ENCODE measurements at places on chromosomes 5 and 9. TPM values are rescaled to one million over a fixed set of nuclear protein-coding genes. Genes with fewer than 3 reads are reported as not detected.

C9orf153 gene
- not detected for total RNA-seq

EXOC3 gene
- 62.4 TPM for total RNA-seq

LRRC8A gene
- total RNA-seq: 64.5 TPM

PRDM9 gene
- not detected for total RNA-seq

RNF44 gene
- total RNA-seq: 233 TPM

RALGPS1 gene
- 27.4 TPM for total RNA-seq

PCDHA9 gene
- 1.4 TPM for total RNA-seq

GADD45G gene
- 13.5 TPM for total RNA-seq

PPP2R2B gene
- total RNA-seq: 13.2 TPM

SPATA31C1 gene
- not detected for total RNA-seq

LPCAT1 gene
- total RNA-seq: 215 TPM

IRX2 gene
- total RNA-seq: 63.2 TPM

KIF24 gene
- 3.8 TPM for total RNA-seq

GRCh38 chr9:123945532-123945931 lies 15.6 kb upstream of the DENND1A start:
- DNase-seq: no peak

GRCh38 chr9:4929917-4930316 lies 55.2 kb upstream of the JAK2 start:
- DNase-seq: no peak

DNA sequence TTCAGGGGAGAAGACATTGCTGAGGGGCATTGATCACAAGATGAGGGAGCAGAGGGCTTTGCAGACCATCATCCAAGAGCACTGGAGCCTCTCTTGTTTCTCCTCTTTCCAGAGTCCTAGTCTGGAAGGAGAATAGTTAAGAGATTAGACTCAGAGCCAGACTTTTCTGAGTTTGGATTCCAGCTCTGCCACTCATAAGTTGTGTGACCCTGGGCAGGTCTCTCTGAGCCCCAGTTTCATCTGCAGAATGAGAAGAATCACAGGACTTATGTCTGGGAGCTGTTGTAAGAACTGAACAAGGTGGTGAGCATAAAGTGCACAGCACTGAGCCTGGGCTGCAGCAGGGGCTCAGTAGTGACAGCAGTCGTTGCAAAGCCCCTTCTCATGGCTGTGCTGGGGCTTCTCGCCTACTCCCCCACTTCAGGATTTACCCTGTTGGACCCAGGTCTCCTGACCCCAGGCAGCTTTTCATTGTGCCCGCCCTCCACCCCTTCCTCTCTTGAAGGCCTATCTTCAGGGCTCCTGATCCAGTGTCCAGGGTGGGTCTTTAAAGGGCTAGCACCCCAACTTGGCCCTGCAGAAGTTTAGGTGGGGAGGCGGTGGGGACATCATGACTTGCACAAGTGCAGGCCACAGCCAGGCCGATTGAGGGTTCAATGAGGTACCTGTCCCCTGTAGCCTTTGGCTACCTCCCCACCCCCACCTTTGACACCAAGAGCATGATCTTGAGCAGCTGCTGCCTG lies 1.5 kb downstream of the SYNPO start:
- no peak for DNase-seq

DNA sequence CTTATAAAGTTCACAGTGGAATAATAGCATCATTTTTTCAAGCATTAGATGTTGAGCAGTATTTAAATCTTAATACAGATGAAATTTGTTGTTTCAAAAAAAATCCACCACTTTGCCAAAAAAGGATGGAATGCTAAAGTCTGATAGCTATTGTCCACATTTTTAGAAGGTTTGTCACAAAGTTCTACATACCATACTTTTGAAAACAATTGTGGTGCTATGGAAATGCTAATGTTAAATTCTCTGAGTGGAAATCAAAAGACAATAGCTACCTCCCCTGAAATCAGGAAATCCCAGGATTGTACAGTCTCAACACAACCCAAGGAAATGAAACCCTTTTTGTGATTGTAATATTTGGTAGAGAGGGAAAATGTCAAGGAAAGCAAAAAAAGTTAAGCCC lies 19.3 kb upstream of the GRAMD2B start:
- no peak for DNase-seq

GRCh38 chr5:127562252-127562651 lies 44.8 kb downstream of the PRRC1 start:
- DNase-seq: peak; percentile 30

GRCh38 chr9:127030814-127031740 lies 91.4 kb downstream of the ANGPTL2 start:
- DNase-seq: no peak

DNA sequence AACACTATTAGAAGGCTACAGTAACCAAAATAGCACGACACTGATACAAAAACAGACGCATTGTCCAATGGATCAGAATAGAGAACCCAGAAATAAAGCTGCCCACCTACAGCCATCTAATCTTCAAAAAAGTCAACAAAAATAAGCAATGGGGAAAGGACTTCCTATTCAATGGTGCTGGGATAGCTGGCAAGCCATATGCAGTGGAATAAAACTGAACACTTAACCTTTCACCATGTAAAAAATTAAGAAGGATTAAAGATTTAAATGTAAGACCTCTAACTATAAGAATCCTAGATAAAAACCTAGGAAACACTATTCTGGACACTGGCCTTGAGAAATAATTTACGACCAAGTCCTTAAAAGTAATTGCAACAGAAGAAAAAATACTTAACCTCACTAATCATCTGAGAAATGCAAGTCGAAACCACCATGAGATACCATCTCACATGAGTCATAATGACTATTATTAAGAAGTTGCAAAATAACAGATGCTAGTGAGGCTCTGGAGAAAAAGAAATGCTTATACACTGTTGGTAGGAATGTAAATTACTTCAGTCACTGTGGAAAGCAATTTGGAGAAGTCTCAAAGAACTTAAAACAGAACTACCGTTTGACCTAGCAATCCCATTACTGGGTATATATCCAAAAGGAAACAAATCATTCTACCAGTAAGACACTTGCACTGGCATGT lies 203.3 kb upstream of the CDH9 start:
- DNase-seq: no peak

DNA sequence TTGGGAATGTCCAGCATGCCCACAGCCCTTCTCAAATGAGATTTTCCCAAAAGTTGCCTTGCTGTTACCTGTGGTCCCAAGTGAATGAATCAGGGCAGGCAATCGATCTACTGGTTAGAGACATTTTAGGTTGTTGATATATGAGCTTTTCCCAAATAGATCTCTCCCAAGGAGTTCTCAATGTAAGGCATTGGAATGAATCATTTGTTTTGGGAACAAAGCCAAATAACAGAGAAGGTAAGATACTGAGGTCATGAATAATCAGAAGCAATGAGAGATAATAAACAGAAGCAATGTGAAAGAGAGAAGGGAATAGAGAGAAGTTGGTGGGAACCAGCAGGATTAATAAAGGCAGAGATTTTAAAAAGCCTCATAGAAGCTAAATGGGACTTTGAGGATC lies 93.6 kb upstream of the FER start:
- no peak for DNase-seq

DNA sequence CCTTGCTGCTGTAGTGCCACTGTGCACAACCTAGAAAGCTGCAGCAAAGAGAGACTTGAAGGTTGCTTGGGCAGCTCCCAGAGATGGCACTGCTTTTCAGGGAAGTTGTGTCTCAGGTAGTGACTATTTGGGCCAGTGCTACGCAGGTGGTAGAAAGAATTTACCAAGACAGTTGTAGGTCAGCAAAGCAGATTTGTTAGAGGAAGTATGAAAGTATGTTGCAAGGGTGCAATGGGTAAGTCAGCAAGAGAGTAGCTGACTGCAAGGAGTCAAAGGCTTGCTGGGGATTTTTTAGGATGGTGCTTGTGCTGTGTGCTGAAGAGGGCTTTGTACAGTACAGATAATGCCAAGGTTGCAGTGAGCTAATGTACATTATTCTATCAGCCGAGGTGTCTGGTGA lies 33.5 kb upstream of the SPARC start:
- no peak for DNase-seq

DNA sequence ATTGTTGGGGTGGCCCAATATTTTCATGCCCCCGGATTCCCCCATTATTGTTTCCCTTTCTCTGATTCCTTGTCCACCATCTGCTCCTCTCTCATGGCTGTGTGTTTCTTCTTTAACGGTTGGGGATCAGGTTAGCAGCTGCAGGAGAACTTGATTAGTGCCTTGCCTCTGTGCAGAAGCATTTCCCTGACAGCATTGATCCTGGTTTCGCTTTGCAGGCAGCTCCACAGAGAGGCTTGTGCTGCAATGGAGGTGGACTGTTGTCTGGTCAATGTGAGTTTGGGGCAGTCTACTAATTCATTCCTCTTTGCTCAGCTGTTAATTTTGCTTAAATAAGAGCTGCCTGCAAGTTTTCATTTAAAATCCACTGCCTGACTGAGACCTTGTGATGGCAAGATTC lies 32.5 kb upstream of the SSBP2 start:
- DNase-seq: no peak

DNA sequence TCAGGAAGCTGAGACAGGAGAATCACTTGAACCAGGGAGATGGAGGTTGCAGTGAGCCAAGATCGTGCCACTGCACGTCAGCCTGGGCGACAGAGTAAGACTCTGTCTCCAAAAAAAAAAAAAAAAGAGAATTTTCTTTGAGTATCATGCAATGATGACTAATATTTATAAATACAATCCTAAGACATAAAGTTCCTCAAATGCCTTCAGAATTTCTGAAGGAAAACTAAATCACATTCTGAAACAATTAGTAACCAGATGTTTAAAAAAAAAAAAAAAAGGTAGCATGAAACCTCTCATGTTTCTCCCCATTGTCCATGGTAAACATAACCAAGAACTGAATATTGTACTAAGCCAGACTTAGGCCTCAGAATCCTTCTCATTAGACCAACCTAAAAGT lies 23.1 kb downstream of the MLLT3 start:
- DNase-seq: no peak

- DNase-seq: no peak
Measured at GRCh38 chr9:87620731-87621322, 105.1 kb upstream of the CTSL start.

DNA sequence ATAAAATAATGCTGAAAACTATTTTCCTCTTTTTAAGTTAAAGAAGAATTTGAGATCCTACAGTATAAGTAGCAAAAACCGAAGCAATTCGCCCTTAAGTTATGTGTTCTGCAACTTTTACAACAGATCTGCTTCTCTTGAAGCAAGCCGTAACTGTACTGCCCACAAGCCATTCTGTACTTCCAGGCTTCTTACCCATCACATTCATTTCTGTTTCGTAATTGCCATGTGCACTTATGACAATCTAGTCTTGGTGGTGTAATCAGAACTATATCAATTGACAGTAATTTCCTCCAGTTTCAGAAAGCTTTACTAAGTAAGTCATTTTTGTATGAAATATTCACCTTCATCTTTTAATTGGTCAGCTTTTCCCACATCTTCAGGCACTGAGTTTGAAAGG lies 13.8 kb downstream of the SGTB start:
- no peak for DNase-seq

- peak; percentile 90 for DNase-seq
Measured at GRCh38 chr5:162068412-162068811, 839 bp downstream of the GABRG2 start.

- DNase-seq: no peak
Measured at GRCh38 chr9:120868339-120868675, 8.7 kb downstream of the PHF19 start.

DNA sequence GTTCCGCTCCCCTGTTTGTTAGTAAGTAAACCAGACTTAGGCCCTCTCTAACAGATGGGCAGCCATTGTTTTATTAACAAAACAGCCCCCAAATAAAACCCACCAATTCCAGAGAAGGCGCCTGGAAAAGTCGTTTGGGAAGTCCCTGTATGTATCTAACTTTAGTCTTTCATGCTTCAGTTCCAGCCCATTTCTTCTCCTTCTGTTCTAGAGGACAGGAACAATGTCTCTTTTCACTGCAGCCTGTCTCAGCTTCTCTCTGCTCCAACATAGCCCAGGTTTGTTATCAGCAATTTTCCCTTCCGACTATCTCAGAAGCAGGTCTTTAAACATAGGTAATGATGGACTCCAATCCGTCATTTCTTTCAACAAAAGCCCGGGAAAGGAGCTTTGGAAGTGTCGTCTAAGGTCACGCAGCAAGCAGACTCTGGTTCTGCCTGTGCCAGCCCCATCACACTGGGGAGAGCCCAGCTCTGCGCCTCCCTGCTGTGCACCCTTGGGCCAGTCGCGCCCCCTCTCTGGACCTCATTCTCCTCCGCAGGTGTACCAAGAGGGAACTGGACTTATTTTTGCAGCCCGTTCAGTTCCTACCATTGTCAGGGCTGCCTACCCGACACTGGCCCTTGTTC lies 9.6 kb upstream of the AKNA start:
- peak; percentile 34 for DNase-seq

- DNase-seq: no peak
Measured at GRCh38 chr5:151317871-151318270, 14.3 kb upstream of the SLC36A3 start.

- no peak for DNase-seq
Measured at GRCh38 chr9:109812818-109813281, 32.9 kb downstream of the PALM2AKAP2 start.

- DNase-seq: no peak
Measured at GRCh38 chr9:135090081-135090480, 2.6 kb downstream of the OLFM1 start.

- no peak for DNase-seq
Measured at GRCh38 chr5:28380167-28380566, 1341.8 kb upstream of the CDH9 start.

- no peak for DNase-seq
Measured at GRCh38 chr5:163635631-163636030, 130.2 kb downstream of the MAT2B start.

- DNase-seq: no peak
Measured at GRCh38 chr5:167356374-167356773, 935.1 kb upstream of the WWC1 start.

DNA sequence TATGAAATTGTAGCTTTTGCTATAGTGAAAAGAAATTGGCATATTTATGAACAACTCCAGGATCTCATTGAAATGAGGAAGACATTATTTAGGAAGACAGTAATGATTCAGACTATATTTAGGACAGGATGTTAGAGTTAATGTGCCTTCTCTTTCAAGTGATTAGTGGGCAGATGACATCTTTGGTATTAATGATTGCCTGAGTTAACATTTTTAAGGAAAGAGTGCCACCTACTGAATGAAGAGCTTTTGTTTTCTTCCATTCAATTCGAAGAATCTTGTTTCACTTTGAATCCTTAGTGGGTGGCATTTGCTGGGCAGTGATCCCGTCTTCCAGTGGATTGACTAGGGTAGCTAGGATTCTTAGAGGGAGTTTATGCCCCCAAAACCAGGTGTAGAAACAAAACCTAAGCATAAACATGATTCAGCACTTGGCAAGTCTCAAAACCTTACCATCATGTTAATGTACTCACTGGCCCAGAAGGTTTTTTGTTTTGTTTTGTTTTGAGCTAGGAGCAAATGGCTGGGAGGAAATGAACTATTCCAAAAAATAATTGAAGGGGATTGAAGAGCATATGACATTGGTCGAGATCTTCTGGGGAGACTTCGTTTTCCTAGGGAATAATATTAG lies 23.2 kb downstream of the MAP3K1 start:
- DNase-seq: no peak

DNA sequence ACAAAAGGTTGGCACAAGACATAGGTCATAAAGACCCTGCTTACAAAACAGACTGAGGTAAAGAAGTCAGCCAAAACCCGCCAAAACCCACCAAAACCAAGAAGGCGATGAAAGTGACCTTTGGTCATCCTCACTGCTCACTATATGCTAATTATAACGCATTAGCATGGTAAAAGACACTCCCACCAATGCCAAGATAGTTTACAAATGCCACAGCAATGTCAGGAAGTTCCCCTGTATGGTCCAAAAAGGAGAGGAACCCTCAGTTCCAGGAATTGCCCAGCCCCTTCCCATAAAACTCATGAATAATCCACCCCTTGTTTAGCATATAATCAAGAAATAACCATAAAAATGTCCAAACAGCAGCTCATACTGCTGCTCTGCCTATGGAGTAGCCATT lies 27.7 kb downstream of the MLLT3 start:
- DNase-seq: no peak

GRCh38 chr5:109511980-109512734 lies 102.4 kb upstream of the PJA2 start:
- DNase-seq: no peak

All from WTC11 (cell line).